ENCODE measurements at places on chromosomes 3 and 15. TPM values are rescaled to one million over a fixed set of nuclear protein-coding genes. Genes with fewer than 3 reads are reported as not detected.

The CA12 gene
- 5.0 TPM for total RNA-seq

The CCDC54 gene
- total RNA-seq: not detected

DNA sequence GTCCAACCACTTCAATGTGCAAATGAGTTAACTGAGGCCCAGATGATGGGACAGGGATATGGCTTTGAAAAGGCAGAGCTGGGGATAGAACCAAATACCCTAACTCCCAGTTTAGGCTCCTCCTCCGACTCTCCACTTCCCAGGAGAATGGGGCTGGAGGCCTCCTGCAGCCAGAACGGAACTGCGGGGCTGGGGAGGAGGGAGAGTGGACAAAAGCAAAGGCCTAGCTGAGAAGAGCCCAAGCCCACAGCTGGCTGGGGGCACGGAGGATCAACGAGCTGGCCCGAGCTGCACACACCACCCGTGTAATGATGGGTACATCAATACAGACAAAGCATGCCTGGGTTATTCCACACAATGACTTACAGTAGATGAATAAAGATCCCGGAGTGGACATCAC, 74.8 kb downstream of the NUP210 start:
- DNase-seq: no peak

GRCh38 chr3:127368186-127369032, 80.6 kb upstream of the PRR20G start:
- no peak for DNase-seq

All from Daoy (cell line).